ENCODE measurements at places on chromosomes 16 and 17.

GRCh38 chr16:280991-281659, 734 bp downstream of the ARHGDIG start:
- no peak for DNase-seq

GRCh38 chr16:57807968-57808528, 5.8 kb upstream of the KIFC3 start:
- DNase-seq, result no peak

DNA sequence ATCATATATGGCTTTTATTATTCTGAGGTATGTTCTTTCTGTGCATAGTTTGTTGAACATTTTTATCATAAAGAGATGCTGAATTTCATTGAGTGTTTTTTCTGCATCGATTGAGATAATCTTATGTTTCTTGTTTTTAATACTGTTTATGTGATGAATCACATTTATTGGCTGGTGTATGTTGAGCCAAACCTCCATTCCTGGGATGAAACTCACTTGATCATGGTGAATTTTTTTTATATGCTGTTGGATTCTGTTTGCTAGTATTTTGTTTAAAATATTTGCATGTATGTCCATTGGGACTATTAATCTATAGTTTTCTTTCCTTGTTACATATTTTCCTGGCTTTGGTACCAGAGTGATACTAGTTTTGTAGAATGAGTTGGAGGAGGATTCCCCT, 500.2 kb downstream of the CDH11 start:
- no peak for DNase-seq

- DNase-seq, result no peak
Observed at GRCh38 chr16:78871241-78871640, 729.3 kb downstream of the MAF start.

DNA sequence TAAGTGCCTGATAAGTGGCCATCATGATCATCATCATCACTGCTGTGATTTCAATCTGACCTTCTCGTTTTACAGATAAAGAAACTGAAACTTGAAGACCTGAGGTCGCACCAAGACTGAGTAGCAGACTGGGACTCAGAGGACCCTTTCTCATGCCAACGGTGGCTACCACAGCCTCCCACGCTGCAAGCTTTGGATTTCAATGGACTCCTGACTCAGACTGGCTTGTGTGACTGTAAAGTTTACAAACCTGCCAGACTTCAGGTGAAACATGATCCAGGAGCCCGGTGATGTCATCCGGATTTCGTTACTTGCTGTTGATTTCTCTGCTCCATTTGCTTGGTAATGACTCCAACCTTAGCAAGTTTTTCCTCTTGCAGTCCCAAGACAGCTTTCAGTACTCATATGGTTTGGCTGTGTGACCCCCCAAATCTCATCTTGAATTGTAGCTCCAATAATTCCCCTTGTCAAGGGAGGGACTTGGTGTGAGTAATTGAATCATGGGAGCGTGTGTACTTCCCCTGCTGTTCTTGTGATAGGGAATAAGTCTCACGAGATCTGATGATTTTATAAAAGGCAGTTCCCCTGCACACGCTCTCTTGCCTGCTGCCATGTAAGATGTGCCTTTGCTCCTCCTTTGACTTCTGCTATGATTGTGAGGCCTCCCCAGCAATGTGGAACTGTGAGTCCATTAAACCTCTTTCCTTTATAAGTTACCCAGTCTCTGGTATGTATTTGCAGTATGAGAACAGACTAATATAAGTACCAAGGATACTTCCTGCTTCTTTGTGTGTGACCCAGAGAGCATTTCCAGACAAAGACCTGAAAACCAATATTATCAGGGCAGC, 26.7 kb upstream of the IRX6 start:
- DNase-seq, result peak; percentile 32

DNA sequence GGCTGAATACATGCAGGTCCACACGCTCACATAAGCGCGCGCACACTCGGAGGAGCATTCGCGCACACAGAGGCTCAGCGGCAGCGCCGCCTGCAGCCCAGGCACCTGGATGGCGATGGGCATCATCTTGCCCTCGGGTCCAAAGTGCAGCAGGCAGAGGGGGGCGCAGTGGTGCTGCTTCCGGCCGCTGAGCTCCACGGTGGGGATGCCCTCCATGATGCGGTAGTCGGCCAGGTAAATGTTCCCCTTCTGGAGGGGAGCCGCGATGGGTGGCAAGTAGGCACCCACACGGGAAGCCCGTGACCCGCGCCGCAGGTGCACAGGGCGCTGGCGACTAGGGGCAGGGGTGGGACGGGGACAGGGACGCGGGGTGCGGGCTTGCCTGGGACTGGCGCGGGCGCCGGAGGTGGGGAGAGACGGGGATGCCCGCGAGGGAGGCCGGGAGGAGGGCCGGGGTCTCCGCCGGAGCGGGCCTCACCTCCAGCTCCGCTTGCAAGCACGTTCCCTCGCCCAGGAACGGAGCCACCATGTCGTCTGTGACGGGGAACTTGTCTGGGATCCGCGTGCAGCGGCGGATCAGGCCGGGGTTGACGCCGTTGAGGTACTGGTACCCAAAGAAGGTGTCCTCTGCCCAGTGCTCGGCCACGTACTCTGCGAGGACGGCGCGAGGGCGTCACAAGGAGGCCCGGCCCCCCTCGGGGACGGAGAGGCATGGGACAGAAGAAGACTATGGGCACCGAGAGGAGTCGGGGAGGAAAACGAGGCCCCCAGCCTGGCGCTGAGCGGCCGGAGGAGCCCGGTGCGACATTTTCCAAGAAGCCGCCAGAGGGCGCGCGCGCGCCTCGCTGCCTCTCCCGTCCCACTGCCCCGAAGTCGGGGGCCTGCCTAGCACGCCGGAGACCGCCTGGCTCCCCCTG, 8.0 kb downstream of the ALOX12B start:
- DNase-seq, result peak; percentile 94

DNA sequence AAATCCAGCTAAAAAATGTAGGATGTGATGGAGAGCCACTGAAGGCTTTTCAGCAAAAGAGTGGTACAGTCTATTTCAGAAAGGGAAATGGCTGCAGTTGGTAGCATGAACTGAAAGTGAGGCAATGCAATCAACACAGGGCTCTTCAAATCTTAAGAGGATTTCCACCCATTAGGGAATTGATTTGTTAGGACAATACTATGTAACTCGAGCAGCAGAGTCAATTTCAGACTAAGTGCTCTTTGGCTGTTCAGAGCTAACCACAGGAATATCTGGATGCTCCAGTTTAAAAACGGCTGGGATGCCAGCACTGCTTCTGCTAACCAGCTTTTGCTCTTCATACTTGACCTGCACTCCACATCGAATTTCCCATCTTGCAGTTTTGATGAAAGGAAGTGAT, 24.6 kb downstream of the CACNG1 start:
- no peak for DNase-seq

- no peak for DNase-seq
Observed at GRCh38 chr17:51718983-51719382, 439.5 kb downstream of the CA10 start.

DNA sequence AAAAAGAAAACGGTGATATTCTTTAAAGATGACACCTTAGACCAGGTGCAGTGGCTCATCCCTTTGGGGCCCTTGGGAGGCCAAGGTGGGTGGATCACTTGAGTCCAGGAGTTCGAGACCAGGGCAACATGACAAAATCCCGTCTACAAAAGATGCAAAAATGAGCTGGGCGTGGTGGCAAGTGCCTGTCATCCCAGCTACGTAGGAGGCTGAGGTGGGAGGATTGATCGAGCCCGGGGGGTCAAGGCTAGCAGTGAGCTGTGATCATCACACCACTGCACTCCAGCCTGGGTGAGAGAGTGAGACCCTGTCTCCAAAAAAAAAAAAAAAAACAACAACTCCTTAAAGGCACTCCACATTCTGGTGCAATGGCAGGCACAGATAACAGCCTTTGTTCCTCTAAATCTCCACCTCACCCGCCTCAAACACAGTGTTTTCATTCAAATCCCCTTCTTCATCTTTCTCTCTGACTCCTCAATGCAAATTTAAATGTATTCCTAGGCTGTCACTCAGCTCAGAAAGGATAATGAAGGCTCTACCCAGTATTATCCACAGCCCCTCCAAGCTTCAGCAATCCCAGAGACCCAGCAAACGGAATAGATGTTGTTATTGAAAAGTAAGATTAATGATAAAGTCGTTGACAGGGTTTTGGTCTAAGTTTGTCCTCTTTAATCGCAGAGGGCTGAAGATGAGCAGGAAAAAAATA, 56.2 kb upstream of the CACNG5 start:
- no peak for DNase-seq

DNA sequence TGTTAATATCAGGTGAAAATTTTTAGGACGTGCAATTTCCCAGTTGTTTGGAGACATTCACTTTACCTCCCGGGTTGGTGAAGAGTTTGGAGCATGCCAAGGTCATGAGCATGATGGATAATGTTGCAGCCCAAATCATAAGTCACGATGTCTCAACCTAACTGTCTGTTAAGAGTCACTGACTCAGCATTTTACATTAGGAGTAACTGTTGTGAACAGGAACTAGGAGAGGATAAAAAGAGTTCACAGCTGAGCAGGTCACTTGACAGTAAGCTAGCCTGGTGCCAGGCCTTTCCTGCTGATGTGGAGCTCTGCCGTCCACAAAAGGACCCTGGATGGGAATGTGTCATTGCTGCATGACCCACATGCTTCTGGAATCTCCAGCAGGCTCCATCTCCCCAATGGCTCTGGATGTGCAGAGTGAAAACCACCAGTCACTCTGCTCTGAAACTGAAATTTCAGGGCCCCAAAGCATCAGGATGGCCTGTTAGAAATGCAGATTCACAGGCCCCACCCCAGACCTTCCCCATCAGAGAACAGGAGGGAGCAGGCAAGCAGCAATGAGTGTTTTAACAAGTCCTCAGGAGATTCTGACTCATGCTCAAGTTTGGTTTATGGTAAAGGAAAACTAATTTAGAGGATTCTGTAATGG, 371.6 kb upstream of the MAF start:
- DNase-seq, result no peak

GRCh38 chr17:57522042-57523005, 222.8 kb downstream of the CCDC182 start:
- DNase-seq, result peak; percentile 49

GRCh38 chr16:63466-63865, 9.0 kb downstream of the RHBDF1 start:
- DNase-seq, result no peak

GRCh38 chr17:50953831-50954601, 87.9 kb upstream of the TOB1 start:
- DNase-seq, result peak; percentile 55

GRCh38 chr17:76540381-76541300, 797 bp downstream of the PRCD start:
- DNase-seq, result peak; percentile 87

DNA sequence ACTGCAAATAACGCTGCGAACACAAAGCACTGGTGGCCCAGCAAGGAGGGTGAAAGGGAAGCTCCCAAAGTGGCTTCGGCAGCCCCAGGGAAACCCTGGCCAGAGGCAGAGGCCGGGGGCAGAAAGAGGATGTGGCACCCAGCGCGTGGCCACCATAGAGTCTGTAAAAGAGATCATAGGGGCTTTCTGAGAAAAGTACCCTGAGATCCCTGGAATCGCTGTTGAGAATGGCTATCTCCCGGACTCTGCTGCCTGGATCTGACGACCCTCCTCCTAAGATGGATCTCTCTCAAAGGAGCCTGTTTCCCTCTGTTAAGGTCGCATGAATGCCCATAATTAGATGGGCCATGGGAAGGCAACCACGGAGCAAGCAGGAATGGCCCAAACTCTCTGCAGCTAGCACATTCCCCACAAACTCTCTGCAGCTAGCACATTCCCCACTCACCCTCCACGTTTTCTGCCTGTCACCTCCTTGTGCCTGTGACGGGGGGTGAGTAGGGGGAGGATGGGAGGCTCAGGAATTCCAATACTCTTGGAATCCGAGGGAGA, 364.4 kb downstream of the XYLT1 start:
- DNase-seq, result no peak

DNA sequence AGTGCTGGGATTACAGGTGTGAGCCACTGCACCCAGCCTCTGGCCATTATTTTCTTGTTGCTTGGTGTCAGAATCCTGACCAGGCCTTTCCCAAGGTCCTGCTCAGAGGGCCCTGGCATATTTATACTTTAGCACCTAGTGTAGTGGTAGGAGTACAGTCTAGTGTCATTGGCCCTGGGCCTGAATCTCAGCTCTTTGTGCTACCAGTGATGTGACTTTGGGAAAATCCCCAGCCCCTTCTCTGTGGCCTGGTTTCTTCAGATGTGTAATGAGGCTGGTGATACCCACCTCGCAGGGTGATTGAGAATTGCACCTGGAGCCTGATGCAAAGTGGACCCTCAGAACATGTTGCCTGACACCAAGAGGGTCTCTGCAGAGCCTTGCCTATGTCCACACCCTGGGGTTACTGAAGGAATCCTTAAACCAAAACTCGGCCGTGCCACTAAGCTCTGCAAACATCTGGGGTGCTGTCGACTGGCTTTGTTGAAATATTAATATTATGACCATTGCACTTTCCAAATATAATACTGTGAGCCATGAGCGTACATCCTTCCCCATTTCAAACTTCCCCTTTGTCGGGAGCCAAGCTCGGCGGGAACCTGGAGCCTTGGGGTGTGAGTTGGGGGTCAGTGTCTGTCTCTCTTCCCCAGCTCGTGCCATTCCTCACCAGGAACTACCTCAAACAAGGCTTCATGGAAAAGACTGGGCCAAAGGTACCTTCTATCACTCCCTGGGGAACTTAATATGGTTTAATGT, 18.0 kb upstream of the RNF135 start:
- no peak for DNase-seq

- DNase-seq, result no peak
Observed at GRCh38 chr17:70365091-70365583, 195.8 kb downstream of the KCNJ2 start.

DNA sequence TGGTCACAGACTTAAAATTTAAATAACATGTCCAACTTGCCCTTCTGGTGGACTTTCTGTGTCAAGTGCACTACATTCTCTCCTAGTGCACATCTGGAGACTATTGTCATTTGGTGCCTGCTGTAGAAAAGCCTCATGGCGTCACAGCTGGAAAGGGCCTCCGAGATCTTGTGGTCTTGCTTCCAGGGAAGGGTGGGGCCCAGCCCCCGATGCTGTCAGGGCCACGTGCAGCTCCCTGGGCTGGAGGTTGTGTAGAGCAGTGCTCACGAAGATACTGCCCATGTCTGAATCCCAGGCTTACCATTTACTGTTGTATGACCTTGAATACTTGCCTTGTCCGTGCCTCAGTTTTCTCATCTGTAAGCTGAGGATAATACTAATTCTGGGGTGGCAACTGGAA, 6.8 kb upstream of the MPRIP start:
- DNase-seq, result no peak
